Spinal cord (tissue), 10 donors: ENCODE measurements at places on chromosomes 4 and X.

DNA sequence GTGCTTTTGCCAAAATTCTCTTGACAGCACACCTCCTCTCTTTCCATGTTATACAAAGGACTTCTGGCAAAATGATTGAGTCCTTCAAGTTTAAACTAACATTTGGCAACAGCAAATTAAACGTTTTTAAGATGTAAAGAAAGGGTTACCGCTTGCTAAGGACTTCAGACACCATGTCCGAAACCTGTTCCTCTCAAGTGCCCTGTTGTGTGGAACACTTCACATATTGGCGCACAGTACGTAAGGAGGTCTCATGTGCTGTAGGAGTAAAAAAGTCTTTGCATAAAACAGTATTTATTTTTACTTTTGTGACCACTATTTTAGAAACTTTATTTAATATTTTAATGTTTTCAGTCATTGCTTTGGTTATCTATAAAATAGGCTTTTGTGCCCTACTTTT is 33.7 kb upstream of the HPRT1 start:
- no peaks in the 10 kb centered on the region for H3K27me3 ChIP-seq
- no peak overlapping the region for H3K27ac ChIP-seq
- H3K36me3 ChIP-seq, result peaks cover 2% of the 10 kb centered on the region
- no peaks in the 10 kb centered on the region for H3K4me1 ChIP-seq
- H3K4me3 ChIP-seq, result no peak overlapping the region

DNA sequence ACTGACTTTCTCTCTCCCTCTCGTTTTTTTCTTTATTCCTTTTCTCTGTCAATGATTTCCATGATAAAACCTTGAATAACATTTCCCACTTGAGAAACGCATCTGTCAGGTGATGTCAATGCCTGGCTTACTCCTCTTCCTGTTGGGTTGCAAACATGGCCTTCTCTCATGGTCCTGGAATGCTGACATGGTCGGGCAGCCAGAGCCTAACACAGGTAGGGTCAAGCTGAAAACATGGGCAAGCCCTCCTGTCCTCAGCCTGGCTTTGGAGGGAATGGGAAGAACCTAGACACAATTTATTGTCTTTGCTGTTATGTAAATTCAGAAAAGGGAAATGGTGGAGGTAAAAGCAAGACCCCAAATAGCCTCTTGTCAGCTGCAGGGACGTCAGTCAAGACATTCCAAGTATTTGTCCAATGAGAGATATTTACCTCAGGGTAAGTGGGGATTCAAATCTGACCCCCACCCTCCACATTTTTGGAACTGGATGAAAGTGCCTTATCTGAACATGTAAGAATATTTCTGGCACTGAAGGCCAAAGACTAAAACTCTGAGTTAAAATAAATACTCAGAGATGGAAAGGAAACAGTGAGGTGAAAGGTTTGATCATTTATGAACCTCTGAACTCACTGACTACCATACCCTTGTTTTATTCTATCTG is 473.8 kb downstream of the SPRY1 start:
- H3K36me3 ChIP-seq, result no peaks in the 10 kb centered on the region
- H3K4me1 ChIP-seq, result no peaks in the 10 kb centered on the region
- H3K27me3 ChIP-seq, result no peaks in the 10 kb centered on the region
- DNase-seq, result no peak

GRCh38 chr4:55854129-55854528 is 681 bp downstream of the EXOC1 start:
- H3K4me3 ChIP-seq, result peak overlapping the region; percentile 97
- peak; percentile 10 for DNase-seq
- H3K36me3 ChIP-seq, result no peaks in the 10 kb centered on the region
- H3K27me3 ChIP-seq, result peaks cover 8% of the 10 kb centered on the region
- H3K27ac ChIP-seq, result no peak overlapping the region

DNA sequence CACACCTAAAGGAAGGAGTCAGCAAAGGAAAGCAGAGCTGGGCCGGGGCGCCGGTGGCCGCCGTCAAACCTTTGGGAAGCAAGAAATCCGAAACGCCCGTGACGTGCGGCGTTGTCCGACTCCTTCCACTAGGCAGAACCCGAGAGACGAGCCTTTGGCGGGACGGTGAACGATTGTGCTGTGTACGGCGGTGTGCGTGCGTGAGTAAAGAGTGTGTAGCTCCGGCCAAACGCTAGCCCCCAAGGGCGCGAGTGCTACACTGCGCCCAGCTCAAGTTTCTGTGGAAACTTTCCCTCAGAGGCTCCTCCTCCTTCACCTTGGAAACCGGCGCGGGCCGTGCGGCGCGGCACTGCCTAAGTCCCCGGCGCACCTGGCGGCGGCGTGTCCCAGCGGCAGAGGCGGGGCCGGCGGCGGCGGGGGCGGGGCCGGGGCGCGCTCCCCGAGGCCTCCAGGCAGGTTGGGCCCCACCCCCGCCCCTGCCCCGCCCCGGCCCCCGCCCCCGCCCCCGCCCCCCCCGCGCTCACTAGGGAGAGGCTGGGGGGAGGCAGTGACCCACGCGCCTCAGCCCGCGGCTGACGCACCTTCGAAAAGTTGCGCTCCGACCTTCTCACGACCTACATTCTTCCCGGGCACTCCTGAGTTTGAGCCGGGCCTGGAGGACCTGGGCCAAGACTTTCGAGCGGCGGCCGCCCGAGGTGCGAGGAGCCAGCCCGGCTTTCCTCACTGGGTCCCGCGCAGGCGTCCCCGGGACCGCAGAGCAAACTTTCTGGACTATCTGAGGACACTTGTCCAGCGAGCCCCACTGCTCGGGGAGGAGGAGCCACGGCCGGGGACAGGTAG is at the start of gene FHIP1A:
Gene FHIP1A (plus strand): TSS at position 547 of the 840 bp plus-strand sequence. CDS start 157,084 bp downstream, outside the sequence.
- H3K27me3 ChIP-seq, result peaks cover 16% of the 10 kb centered on the region
- peaks cover 24% of the 10 kb centered on the region for H3K4me1 ChIP-seq
- no peaks in the 10 kb centered on the region for H3K36me3 ChIP-seq
- no peak within 1 kb of the TSS for H3K27ac ChIP-seq

DNA sequence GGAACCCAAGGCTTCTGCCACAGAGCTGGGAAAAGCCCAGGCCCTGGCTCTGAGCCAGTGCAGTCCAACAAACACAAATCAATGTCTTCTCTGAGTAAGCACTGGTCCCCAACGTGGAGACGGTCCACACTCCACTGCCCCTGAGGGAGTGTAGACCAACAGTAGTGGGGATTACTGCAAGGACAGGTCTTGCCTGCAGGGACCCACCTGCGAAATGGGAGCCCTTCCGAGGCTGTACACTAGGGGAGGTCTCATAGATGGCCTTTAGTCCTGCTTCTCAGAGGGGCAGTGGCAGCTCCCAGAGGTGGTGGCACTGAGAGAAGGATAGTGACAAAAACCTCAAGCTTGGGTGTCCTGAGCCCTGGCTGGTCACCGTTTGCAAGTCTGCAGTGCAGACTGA is 19.5 kb downstream of the ENPP6 start:
- DNase-seq, result no peak
- H3K36me3 ChIP-seq, result no peaks in the 10 kb centered on the region
- no peak overlapping the region for H3K27ac ChIP-seq
- no peaks in the 10 kb centered on the region for H3K27me3 ChIP-seq
- H3K4me3 ChIP-seq, result no peak overlapping the region

- no peaks in the 10 kb centered on the region for H3K27me3 ChIP-seq
- H3K36me3 ChIP-seq, result no peaks in the 10 kb centered on the region
- no peak overlapping the region for H3K27ac ChIP-seq
- no peaks in the 10 kb centered on the region for H3K4me1 ChIP-seq
- no peak for DNase-seq
- no peak overlapping the region for H3K4me3 ChIP-seq
Measured at GRCh38 chr4:119068529-119068962, 67.1 kb upstream of the MYOZ2 start.

DNA sequence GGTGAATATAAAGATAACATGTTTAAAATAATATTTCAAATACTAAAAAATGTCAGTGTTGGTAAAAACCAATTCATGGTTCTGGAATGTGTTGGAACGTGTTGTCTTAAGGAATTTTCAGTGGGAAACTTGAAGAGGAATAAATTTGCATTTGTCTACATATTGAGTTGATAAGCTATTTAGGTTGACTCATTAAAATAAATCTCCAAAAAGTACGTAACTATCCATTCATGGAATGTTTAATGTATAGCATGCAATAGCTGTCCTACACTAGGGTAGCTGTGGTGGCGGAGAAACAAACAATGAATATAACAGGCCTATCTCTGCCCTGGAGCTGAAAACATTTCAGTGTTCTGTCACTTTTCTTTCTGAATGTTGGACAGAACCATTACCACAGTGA is 20.3 kb downstream of the SHISA3 start:
- H3K4me3 ChIP-seq, result no peak overlapping the region
- no peaks in the 10 kb centered on the region for H3K36me3 ChIP-seq
- DNase-seq, result no peak
- H3K4me1 ChIP-seq, result no peaks in the 10 kb centered on the region

GRCh38 chrX:40832723-40833122 is 97.4 kb upstream of the MED14 start:
- peaks cover 5% of the 10 kb centered on the region for H3K27me3 ChIP-seq
- no peaks in the 10 kb centered on the region for H3K36me3 ChIP-seq
- no peak overlapping the region for H3K27ac ChIP-seq
- no peaks in the 10 kb centered on the region for H3K4me1 ChIP-seq

- no peaks in the 10 kb centered on the region for H3K27me3 ChIP-seq
- no peak overlapping the region for H3K4me3 ChIP-seq
- H3K36me3 ChIP-seq, result no peaks in the 10 kb centered on the region
- H3K27ac ChIP-seq, result no peak overlapping the region
- DNase-seq, result no peak
- H3K4me1 ChIP-seq, result no peaks in the 10 kb centered on the region
Measured at GRCh38 chr4:36872679-36873078, 371.9 kb upstream of the NWD2 start.

GRCh38 chr4:183360161-183360919 is 38.1 kb upstream of the CLDN24 start:
- H3K27ac ChIP-seq, result no peak overlapping the region
- H3K4me3 ChIP-seq, result no peak overlapping the region
- H3K27me3 ChIP-seq, result peaks cover 2% of the 10 kb centered on the region
- H3K4me1 ChIP-seq, result peaks cover 5% of the 10 kb centered on the region
- no peaks in the 10 kb centered on the region for H3K36me3 ChIP-seq
- DNase-seq, result no peak

GRCh38 chr4:101197350-101197749 is 150.0 kb downstream of the PPP3CA start:
- H3K4me3 ChIP-seq, result no peak overlapping the region
- no peak for DNase-seq
- H3K27me3 ChIP-seq, result no peaks in the 10 kb centered on the region
- H3K4me1 ChIP-seq, result no peaks in the 10 kb centered on the region

DNA sequence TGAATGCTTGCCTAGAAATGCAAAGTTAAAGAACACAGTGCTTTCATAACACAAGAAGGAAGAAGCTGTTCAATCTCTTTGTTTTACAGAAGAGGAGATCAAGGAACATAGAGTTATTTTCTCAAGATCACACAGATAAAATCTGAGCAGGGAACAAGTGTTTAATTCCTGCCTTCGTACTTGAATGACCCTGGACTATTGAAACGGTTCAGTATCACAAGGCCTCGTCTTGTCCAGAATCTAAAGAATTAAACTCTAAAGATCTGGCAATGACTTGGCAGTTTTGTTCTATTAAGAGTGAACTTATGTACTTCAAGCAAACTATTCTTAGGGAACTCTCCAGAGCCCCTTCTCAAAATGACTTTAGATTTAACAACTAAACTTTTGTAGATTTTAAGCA is 97.7 kb downstream of the ANXA5 start:
- H3K27me3 ChIP-seq, result no peaks in the 10 kb centered on the region
- H3K27ac ChIP-seq, result no peak overlapping the region
- no peaks in the 10 kb centered on the region for H3K36me3 ChIP-seq
- H3K4me1 ChIP-seq, result no peaks in the 10 kb centered on the region
- DNase-seq, result no peak

GRCh38 chr4:8846826-8847225 is 24.8 kb downstream of the HMX1 start:
- H3K4me3 ChIP-seq, result no peak overlapping the region
- H3K27me3 ChIP-seq, result peaks cover 18% of the 10 kb centered on the region
- H3K27ac ChIP-seq, result no peak overlapping the region

DNA sequence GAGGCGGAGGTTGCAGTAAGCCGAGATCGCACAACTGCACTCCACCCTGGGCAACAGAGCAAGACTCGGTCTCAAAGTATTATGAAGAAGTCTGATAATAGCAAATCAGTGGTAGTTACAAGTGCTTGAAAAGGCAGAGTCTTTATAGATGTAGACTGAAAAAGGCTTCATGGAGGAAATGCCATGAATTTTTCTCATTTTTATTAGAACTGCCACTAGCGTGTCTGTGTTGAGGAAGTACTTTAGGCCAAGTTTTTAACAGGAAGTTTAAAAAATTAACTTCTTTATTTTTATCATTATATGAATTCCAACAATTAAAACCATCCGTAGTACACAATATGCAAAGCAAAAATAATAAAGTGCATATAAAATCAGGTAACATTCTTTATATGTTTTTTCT is 32.8 kb upstream of the IL13RA1 start:
- no peak for DNase-seq
- no peak overlapping the region for H3K27ac ChIP-seq
- no peaks in the 10 kb centered on the region for H3K27me3 ChIP-seq
- H3K4me1 ChIP-seq, result no peaks in the 10 kb centered on the region
- no peak overlapping the region for H3K4me3 ChIP-seq

GRCh38 chrX:23887918-23888317 is 19.8 kb downstream of the APOO start:
- peaks cover 11% of the 10 kb centered on the region for H3K27me3 ChIP-seq
- no peak overlapping the region for H3K4me3 ChIP-seq
- peaks cover 8% of the 10 kb centered on the region for H3K4me1 ChIP-seq
- H3K36me3 ChIP-seq, result peaks cover under 1% of the 10 kb centered on the region

- H3K27ac ChIP-seq, result no peak overlapping the region
- H3K4me3 ChIP-seq, result no peak overlapping the region
- no peaks in the 10 kb centered on the region for H3K36me3 ChIP-seq
- H3K27me3 ChIP-seq, result no peaks in the 10 kb centered on the region
- DNase-seq, result peak; percentile 39
Measured at GRCh38 chrX:63250253-63250868, 100.8 kb downstream of the SPIN4 start.

- H3K4me3 ChIP-seq, result no peak overlapping the region
- H3K4me1 ChIP-seq, result no peaks in the 10 kb centered on the region
- no peaks in the 10 kb centered on the region for H3K36me3 ChIP-seq
- H3K27me3 ChIP-seq, result no peaks in the 10 kb centered on the region
- H3K27ac ChIP-seq, result no peak overlapping the region
Measured at GRCh38 chrX:135431886-135432285, 10.1 kb downstream of the SMIM10L2A start.

DNA sequence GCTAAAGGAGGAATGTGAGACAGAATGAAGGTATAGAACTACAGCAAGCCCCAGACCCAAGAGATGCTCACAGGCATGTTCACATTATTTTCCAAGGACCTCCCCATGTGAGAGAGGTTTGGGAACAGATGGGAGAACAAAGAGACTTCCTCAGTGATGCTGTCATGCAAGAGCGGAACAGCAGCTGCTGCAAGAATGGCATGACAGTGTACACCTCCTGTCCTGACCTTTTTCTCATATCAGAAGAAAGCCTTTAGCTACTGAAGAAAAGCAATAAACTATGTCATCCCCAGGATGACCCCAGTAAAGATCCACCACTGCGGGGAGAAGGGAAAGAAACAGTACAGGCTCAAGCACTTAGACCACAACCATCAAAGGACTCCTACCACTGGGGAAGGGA is 7.2 kb downstream of the PRDM5 start:
- no peaks in the 10 kb centered on the region for H3K4me1 ChIP-seq
- no peaks in the 10 kb centered on the region for H3K27me3 ChIP-seq
- DNase-seq, result no peak
- H3K27ac ChIP-seq, result no peak overlapping the region
- H3K36me3 ChIP-seq, result no peaks in the 10 kb centered on the region
- no peak overlapping the region for H3K4me3 ChIP-seq
